Jurkat, Clone E6-1 (cell line): ENCODE measurements at places on chromosomes 6 and 20.

DNA sequence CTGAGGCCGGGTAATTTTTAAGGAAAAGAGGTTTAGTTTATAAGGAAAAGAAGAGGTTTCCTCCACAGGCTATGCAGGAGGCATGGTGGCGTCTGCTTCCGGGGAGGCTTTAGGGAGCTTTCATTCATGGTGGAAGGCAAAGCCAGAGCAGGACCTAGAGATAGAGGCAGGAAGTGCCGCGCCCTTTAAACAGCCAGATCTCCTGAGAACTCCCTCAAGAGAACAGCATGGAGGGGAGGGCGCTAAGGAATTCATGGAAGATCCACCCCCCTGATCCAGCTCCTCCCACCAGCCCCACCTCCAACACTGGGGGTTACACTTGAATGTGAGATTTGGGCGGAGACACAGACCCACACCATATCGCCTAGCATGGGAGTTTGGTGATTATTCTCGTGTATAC lies 13.9 kb upstream of the DACT2 start:
- DNase-seq, result no peak

GRCh38 chr6:73704260-73704659 lies 8.3 kb downstream of the CD109 start:
- DNase-seq, result no peak

DNA sequence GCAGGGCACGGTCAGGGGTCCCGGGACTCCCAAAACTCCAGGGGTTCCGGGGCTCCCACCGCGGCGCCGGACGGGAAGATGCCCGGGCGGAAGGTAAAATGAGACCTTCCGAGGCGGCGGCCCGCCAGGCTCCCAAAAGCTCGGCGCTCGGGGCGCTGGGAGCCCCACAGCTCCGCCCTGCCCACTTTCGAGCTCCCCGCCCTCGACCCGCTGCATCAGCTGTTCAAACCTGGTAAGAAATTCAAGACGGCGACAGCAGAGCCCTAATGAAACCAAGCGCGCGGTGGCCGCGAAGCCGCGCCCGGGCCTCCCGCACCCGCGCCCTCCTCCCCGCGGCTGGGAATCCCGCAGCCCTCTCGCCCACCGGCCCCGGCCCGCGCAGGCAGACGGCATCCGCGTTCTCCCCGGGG lies 369 bp downstream of the SLC4A11 start:
- no peak for DNase-seq

GRCh38 chr6:40668203-40668602 lies 81.0 kb upstream of the LRFN2 start:
- no peak for DNase-seq

DNA sequence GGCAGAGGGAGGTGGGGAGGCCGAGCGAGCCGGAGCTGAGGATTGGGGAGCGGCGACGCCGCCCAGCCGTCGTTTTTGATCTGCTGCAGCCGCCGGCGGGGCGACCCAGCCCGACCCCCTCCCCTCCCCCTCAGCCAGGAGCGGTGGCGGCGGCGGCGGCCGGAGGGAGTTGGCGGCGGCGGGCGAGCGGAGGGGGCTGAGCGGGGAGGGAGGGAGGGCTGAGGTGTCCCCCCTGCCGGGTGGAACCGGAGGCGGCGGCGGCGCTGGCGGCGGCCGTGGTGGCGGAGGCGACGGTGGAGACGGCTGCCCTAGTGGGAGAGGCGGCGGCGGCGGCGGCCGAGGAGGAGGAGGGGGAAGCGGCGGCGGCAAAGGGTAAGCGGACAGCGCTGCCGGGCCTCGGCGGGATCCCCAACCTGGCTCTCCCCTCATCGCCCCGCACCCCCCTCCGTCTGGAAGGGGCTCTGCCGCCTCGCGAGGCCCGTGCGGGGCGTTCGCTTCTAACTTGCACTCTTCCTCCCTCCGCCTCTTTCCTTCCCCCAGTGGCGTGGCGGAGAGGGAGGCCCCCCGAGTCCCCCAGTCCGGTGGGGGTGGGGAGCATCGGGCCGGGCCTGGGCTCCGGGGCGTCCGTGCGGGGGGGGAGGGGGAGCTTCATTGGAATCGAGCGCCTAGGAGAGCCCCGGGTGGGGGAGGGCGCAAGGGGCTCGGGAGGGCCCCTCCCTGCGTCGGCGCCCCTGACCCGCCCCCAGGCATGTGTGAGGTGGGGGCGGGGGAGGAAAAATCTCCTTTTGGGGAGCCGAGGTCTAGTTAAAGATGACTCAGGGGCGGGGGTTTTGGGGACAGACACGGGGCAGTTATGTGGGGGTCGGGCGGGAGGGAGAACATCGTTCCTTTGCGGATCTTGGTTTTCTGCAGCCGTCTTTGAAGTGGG lies at the start of gene TAB2:
Gene TAB2 (plus strand): TSS at position 69 of the 928 bp plus-strand sequence. CDS start 52,286 bp downstream, outside the sequence.
- peak; percentile 12 for DNase-seq

DNA sequence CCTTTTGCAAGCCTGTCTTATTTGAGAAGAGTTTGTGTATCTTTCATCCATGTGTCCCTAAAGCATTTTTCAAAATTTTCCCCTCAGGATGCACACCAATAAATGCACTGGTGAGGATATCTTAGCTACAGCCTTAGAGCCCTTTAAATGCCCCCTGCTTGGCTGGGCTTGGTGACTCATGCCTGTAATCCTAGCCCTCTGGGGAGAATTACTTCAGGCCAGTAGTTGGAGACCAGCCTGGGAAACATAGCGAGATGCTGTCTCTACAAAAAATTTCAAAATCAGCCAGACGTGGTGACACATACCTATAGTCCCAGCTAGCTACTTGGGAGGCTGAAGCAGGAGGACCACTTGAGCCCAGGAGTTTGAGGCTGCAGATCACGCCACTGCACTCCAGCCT lies 33.8 kb upstream of the PLCB4 start:
- DNase-seq, result no peak

- DNase-seq, result no peak
Observed at GRCh38 chr6:157556671-157557430, 175.9 kb downstream of the ZDHHC14 start.

GRCh38 chr6:109336221-109336961 lies 45.9 kb downstream of the CD164 start:
- no peak for DNase-seq
